Fibroblast of skin of right biceps (primary cell): ENCODE measurements at places on chromosomes 4 and X.
A peak's percentile ranks its signal among the peaks of the same experiment; 100 is the strongest.

DNA sequence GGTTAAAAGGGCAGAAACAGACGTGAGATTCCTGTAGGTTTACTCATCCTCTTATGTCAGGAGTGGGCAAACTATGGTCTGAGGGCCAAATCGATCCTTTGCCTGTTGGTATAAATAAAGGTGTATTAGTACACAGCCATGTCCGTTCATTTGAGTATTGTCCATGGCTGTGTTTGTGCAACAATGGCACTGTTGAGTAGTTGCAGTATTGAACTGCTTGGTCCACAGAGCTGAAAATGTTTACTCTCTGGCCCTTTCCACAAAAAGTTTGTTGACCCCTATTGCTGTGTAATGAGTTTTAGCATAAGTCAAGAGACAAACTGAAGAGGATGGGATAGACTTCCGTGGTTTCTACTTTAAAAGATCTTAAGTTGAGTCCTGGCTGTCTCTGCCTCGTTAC is 59.0 kb upstream of the MID1 start:
- DNase-seq: no peak

- no peak for DNase-seq
These were observed 12.9 kb upstream of the WDR17 start for GRCh38 chr4:176052744-176053143.

GRCh38 chrX:108945883-108946523 is 209.6 kb upstream of the IRS4 start:
- no peak for DNase-seq

DNA sequence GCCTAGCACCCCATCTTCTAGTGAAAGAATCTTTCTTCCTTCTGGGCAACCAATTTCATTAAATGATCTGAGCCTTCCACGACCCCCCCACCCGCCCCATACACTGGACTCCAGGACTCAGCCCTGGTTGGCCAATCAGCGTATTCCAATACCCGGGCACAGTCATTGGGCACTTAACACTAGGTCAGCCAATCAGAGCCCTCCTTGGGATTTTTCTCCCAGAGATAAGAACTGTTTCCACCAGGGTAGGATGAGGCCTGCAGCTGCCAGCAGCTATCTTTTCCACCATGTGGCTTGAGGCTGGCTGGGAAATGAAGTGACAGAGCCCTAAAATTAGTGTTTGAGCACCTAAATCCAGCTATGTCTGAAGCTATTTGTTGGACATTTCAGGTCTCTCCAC is 418.8 kb downstream of the BCOR start:
- DNase-seq: no peak

- peak; percentile 98 for DNase-seq
These were observed 70.5 kb downstream of the SEC24D start for GRCh38 chr4:118765399-118765798.

GRCh38 chrX:68292471-68292870 is 140.8 kb downstream of the OPHN1 start:
- peak; percentile 54 for DNase-seq

DNA sequence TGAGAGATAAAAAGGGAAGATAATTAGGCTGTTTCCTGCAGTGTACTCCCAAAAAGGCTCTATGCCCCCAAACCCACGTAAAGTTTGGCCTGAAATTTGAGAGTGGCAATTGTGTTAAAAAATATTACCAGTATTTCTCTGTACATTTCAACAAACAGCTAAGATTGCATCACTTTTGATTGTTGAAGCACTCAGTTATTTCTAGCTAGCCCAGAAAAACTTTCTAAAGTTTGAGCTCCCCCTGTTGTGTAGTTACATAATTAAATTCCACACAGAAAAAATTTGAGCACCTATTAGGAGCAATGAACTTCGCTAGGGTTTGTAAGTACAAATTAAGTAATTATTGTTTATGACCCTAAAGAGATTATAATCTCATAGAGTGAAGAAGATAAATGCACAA is 109.4 kb downstream of the DLG3 start:
- peak; percentile 32 for DNase-seq

DNA sequence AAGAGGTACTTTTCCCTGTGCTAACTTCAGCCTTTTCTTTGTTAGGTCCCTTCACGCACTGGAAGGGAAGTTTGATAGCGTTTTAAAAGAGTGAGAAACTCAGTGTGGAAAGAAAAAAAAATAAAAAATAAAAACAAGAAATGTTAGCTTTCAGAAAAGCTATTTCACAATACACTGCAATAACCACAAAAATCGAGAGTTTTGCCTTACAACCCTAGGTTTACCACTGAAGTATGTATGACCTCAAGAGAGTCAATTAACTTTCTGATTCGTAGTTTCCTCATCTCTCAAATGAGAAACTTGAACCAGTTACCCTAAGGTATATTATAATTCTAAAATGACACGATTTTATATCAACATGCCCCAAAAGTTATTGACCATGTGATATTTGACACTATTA is 93.9 kb upstream of the JADE1 start:
- DNase-seq: peak; percentile 67

DNA sequence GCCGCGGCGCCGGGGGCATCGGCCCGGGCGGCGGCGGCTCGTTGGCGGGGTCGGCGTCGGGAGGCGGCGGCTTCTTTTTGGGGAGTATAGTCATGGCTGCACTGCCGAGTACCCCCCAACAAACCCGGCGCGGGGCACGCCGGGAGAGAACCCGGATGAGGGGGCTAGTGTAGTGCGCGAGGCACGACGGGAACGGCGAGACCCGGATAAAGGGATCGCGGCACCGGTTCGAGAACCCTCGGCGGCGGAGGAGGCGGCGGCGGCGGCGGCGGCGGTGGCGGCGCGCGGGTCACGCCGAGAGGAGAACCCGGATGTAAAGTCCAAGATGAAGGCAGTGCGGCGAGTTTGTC is at the start of gene OTUD5:
Gene OTUD5 (minus strand): TSS at position 131 of the 350 bp plus-strand sequence. CDS start 37 bp downstream, at position 94.
- DNase-seq: peak; percentile 73

DNA sequence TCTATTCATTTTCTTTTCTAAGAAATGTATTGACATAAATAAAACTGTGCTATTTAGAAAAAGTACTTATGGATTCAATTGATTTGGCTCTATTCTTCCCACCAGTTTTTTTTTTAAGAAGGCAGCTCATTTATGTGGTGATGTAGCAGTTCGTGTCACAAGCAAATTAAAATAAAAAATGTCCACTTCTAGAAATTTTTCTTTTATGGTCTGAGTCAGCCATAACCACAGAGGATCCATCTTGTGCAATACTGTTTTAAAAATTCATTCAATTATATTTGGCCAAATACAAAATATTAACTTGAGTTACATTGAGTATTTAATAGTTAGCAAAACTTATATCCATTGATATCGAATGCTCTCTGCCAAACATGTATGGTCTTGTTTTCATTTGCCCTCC is 207.9 kb upstream of the FAT1 start:
- DNase-seq: peak; percentile 74

GRCh38 chrX:87664381-87664780 is 146.8 kb downstream of the KLHL4 start:
- DNase-seq: peak; percentile 2

GRCh38 chr4:60033826-60034225 is 1166.3 kb upstream of the ADGRL3 start:
- no peak for DNase-seq

- no peak for DNase-seq
These were observed 6.9 kb downstream of the ATP7A start for GRCh38 chrX:77917294-77917933.

DNA sequence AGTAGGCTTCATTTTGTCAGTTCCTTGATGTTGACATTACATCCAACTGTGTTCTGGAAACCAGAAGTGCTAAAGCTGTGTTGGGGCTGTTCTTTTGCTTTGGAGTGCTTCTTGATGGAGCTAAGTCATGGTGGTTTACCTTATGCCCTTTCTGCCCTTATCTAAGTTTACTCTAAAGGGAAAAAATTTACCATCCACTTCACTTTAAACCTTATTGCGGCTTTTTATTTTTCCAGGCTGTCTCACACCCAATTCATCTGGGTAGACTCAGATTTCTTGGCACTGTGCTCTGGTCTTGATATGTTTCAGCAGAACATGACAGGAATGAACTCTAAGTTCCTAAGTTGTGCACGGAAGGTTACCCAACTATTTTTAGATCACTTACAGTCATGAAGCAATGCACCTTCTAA is 104.7 kb upstream of the TTC29 start:
- peak; percentile 57 for DNase-seq

DNA sequence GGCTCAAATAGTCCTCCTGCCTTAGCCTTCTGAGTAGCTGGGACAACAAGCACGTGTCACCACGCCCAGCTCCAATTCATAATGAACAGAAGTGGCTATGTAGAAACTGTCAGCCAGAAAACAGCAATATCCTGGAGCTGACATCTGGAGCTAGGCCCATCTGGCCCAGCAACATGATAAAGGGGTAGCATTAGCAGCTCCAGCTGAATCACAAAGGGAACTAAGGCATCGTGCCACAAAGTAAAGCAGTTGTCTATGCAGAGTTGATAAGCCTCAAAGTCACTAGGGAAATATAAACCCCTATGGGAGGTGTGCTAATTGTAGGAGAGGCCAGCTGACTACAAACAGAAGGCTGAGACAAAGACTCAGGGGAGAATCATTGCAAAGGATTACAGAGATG is 270.5 kb upstream of the GPC4 start:
- DNase-seq: no peak

GRCh38 chr4:8544741-8545438 is 35.3 kb upstream of the GPR78 start:
- DNase-seq: peak; percentile 22

DNA sequence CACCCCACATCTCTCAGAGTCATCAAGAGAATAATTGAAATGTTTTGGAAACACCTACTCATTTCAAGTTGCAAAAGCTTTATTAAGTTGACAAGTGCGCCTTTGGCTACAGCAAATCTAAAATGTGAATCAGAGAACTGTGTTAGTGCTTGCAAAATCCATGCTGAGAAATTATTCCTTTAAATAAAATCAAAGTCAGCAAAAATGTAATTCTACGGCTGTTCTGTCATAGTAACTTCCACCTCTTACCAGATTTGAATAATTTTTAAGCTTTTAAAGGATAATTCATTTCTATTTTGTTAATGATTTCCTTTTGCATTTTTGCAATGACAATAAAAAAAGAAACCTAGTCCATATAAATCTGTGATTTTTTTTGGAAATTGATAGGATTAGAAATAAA is 1779.1 kb downstream of the STIM2 start:
- DNase-seq: no peak

DNA sequence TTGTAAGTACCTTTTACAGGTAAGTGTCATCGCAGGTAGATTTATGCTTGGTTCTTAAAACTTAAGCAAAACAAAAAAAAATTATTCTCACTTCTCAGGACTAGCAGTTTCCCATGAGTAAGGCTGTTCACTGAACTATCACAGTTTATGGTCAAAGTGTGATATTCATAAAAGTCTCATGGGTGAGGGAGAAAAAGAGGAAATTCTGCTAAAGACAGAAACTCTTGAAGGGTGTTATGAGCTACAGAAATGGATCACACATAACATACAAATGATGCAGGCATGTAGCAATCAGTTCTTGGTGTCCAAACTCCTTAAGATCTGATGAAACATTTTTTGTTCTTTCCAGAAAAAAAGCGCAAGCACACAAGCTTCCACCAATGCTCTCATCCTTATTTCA is 8.5 kb downstream of the RAB9A start:
- no peak for DNase-seq

GRCh38 chr4:687048-687970 is 1.6 kb downstream of the SLC49A3 start:
- DNase-seq: peak; percentile 54

DNA sequence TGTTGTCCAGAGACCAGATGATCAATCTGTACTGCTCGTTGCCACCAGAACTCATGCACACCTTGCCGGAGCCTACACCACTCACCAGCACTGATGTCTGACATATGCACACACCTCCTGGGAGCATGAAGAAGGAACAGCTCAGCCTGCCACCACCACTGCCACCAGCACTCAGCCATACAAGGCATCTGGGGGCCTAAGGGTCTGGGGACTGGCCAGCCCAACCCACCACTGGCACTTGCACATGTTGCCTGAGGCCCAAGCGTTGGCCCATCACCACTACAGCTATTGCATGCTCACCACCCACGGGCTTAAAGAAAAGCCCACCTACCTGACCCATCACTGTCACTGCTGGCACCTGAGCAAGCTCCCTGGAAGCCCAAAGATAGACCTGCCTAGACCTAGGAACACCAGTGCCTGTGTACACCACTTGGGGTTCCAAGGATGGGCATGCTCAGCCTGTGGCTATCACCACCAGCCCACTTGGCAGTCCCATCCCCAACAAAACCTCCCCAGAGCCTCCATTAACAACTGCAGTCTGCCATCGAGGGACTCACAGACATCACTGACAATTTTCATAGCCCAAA is 174.3 kb upstream of the GRID2 start:
- no peak for DNase-seq

DNA sequence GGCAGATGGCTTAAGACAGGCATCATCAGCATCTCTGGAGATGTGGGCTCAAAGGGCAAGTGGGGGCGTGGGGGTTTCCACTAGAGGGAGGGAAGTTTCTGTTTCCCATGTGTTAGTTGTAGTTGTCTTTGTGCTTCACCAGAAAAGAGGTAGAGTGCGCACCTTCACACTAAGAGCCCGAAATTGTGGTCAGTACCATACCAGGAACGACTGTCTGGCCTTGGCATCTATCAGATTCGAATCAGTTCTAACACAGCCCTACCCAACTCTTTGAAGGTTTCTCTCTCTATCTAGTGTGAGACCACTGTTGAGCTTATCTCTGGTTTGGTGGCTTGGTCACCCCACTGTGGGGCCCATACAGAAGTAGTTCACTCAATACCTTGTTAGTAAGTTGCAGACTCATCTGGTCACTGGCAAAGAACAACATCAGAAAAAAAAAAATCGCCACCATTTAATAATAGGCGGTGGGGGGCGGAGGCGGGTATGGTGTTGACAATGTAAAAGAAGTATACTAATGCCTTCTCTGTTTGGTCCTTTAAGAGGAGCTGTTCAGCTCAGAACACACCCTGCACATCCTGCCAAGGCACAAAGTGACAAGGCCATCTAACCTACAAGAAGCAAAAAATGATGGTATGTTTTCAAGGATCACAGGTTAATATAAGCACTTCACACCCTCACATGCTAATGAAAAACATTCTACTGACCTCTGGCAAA is 71.1 kb downstream of the NYX start:
- no peak for DNase-seq

- DNase-seq: peak; percentile 24
These were observed 248.1 kb downstream of the EVC2 start for GRCh38 chr4:5460106-5460801.

GRCh38 chr4:156408749-156409148 is 455.1 kb upstream of the CTSO start:
- DNase-seq: peak; percentile 15

GRCh38 chrX:132561974-132562373 is 73.1 kb upstream of the MBNL3 start:
- no peak for DNase-seq

GRCh38 chr4:889516-889915 is 42.6 kb downstream of the GAK start:
- DNase-seq: no peak

- peak; percentile 8 for DNase-seq
These were observed 34.3 kb upstream of the CPEB2 start for GRCh38 chr4:14967982-14968381.

DNA sequence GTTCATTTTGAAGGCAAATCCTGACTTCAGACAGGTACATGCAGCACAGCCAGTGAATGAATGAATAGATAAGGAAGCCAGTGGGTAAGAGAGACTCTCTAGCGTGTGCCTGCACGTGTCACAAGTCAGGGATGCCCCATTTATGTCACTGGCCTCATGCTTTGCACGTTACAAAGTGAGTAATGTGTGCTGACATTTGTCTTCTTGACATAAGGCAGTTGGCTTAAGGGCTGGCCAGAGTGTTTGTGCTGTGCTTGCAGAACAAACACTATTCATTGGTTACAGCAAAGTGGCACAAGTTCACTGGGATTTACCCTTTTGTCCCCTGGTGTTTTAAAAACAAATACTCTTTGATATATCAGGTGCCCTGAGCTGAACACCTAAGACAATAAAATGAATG is 55.9 kb downstream of the CRMP1 start:
- DNase-seq: no peak

GRCh38 chrX:45697591-45697990 is 496.9 kb upstream of the DIPK2B start:
- DNase-seq: peak; percentile 93
